ENCODE measurements at places on chromosomes 13 and 19.

- DNase-seq = no peak
These were observed 104.4 kb upstream of the CSNK1A1L start for GRCh38 chr13:37209621-37210580.

DNA sequence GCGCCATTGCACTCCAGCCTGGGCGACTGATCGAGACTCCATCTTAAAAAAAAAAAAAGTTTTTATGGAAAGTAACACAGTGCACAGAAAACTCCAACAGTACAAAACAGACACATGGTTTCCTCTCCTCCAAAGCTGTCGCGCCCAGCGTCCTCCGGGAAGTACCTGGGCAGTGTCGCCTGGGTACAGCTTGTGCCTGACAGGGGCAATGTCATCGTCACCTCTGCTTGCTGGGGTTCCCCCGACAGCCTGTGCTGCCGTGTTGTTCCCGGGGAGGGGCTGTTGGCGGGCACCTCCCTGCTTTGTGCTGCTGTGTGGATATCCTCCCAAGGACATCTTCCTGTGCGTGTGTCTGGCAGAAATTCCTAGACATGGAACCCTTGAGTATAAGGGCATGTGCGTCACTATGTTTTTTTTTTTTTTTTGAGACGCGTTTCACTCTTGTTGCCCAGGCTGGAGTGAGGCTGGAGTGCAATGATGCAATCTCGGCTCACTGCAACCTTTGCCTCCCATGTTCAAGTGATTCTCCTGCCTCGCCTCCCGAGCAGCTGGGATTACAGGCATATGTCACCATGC is 2.4 kb upstream of the F2RL3 start:
- no peak for DNase-seq

- DNase-seq = no peak
These were observed 29.5 kb upstream of the ANKRD10 start for GRCh38 chr13:110944121-110944967.

GRCh38 chr19:58440556-58440955 is 603 bp upstream of the ZNF132 start:
- no peak for DNase-seq

- DNase-seq = no peak
These were observed 453 bp downstream of the ZNF256 start for GRCh38 chr19:57947088-57947418.

GRCh38 chr13:80989241-80989640 is 648.3 kb upstream of the SPRY2 start:
- DNase-seq = no peak

DNA sequence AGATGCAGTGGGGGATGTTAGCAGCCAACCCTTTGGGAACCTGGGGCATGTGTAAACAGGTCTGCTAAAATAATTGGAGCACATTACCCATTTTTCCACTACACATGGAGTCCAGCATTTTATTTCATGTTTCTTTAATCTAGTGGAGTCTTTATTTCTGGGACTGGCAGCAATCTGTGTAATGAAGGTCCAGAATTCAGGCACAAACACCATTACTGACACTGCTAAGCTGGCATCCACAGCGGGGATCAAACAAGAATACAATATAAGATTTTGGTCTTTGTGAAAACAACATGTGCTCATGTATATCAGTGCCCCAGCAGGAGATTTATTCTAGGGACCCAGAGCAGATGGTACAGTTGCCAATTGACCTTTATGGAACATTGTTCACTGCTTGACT is 1587.0 kb upstream of the PRR20A start:
- DNase-seq = no peak

DNA sequence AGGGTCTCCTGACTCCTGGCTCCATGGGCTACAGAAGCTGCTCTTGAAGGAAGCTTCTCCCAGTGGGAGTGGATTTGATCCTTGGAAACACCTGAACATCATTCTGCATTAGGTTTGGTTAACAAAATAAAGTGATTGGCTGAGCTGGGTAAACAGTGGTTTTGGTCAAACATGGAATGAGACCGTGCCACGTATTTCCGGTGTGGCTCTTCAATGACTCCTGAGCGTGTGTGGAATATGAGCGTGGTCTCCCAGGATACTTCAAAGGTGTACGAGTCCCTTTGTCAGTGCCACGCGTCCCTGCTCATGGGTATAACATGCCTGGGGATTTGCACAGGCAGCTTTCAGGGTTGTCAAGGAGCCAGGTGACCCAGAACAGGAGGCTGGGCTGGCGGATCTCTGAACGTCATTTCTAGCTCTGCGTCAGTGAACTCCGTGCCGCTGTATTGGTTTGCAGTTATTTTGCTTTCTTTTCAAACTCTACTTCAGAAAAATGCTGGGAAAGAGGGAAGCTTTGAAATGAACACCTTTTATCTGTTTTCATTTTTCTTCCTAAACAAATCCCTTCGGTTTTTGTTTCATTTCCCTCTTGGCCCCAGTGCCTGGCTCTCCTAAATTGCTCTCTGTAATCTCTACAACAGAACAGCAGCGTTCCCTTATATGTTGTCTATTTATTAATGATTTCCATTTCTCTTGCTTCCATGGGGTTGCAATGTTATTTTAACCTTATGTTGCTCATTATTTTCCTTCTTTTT is 26.3 kb upstream of the GJB6 start:
- no peak for DNase-seq

DNA sequence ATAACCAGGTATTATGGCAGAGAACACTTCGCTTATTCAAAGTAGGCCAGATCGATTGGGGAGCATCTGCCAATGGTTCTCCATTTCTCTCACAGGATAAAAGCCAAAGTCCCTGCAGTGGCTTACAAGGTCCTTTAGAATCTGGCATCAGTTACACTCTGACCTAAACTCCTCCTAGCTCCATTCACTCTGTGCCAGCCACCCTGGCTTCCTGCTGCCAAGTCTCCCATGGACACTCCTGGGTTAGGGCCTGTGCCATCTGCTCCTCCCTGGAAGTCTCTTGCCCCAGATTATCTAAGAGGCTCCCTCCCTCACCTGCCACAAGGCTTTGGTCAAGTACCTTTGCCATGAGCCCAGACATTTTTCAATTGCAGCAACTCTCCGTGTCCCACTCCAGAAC is 649.2 kb downstream of the DACH1 start:
- DNase-seq = no peak

- no peak for DNase-seq
These were observed 195.7 kb upstream of the UBL3 start for GRCh38 chr13:30045916-30046704.

DNA sequence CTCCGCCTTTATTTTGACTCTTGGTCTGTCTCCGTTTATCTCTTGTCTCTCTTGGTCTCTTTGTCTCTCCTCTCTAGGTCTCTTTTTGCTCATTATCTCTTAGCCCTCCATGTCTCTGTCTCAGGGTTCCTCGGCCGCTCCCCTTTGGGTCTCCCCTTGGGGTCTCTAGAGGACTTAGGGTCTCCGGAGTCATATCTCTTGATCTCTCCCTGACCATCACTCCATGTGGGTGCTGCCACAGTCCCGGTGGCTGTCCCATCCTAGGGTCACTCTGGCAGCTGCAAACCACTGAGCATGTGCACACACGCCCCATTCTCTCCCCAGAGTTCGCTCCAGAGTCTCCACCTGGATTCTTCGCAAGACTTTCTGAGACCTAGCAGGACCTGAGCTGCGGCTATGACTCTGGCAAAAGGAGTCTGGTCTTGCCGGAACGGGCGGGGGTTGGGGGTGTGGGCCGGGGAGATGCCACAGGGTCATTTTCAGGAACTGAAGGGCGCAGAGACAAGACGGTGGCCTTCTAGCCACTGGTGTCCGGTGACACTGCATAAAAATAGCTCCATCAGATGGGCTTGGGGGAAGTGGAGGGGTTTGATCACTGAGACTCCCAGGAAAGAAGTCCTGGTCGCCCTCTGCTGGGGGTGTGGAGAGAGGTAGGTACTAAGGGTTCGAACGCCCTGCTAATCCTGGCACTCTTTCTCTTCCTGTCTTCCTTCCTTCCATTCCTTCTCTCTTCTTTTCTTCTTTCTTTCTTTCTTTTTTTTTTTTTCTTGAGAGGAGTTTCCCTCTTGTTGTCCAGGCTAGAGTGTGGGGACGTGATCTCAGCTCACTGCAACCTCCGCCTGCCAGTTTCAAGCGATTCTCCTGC is 1.2 kb upstream of the KCNA7 start:
- DNase-seq = no peak

GRCh38 chr19:53868091-53868891 is 608 bp downstream of the MYADM start:
- no peak for DNase-seq

GRCh38 chr13:72696579-72696978 is 30.9 kb downstream of the MZT1 start:
- no peak for DNase-seq

GRCh38 chr19:15443325-15443724 is 6.4 kb downstream of the WIZ start:
- DNase-seq = no peak

DNA sequence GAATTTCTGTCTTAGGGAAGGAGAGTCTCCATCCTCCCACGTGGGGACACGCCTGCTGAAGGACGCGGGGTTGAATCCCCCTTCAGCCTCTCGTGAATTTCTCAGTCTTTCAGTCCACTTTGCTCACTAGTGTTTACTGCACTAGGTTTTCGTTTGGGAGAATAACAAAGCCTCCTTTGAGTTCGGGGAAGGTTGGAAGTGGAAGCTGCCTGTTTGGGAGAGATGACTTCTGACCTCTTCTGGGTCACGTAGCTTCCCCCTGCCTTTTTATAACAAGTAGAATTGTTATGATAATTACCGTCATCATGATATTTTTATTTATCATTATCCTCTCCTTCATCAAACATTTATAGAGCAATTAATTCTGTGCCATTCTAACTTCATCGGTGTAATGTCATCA is 60.7 kb downstream of the ATP11A start:
- no peak for DNase-seq

DNA sequence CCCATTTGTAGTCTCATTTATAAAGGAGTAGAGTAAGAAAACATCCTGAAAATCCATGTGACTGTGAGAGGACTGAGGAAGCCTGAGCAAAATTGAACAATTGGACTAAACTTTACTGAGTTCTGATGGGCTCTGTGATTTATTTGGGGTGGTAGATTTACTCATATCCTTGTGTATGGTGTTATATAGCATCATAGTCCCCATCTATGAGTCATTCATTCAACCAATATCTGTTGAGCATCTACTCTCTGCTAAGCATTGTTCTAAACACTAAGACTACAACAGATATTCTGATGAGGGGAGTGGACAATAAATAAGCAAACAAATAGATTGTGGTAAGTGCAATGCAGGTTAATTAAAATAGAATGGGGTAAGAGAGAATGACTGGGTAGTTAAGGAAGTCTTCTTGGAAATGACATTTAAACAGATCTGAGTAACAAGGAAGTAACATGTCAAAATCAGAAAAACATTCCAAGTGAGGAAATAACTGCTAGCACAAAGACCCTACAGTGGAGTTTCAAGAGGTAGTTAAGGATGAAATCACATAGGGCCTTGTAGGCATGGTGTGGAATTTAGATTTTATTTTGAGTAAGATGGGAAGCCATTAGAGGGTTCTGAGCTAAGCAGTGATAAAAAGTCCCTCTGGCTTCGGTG is 36.3 kb upstream of the MLNR start:
- no peak for DNase-seq

- no peak for DNase-seq
These were observed 8.7 kb downstream of the TMEM147 start for GRCh38 chr19:35554076-35554475.

DNA sequence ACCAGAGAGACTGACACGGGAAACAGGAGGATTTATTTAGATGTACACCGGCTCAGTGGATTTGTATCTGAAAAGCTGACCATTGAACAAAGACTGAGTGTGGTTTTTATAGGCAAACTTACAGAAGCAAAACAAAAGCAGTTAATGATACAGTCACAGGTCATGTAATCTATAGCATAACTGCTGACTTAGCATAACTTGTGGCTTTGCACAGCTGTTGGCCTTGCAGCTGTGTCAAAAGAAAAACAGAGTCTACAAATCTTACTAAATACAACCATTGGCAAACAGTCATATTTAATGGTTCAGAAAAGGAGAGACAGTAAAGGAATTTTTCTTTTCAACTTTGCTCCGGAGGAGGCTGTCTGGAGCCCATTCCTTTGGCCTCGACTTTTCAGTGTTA is 2.3 kb upstream of the ILF3 start:
- DNase-seq = no peak

- no peak for DNase-seq
These were observed 20.5 kb upstream of the FBXO27 start for GRCh38 chr19:39052846-39053245.

DNA sequence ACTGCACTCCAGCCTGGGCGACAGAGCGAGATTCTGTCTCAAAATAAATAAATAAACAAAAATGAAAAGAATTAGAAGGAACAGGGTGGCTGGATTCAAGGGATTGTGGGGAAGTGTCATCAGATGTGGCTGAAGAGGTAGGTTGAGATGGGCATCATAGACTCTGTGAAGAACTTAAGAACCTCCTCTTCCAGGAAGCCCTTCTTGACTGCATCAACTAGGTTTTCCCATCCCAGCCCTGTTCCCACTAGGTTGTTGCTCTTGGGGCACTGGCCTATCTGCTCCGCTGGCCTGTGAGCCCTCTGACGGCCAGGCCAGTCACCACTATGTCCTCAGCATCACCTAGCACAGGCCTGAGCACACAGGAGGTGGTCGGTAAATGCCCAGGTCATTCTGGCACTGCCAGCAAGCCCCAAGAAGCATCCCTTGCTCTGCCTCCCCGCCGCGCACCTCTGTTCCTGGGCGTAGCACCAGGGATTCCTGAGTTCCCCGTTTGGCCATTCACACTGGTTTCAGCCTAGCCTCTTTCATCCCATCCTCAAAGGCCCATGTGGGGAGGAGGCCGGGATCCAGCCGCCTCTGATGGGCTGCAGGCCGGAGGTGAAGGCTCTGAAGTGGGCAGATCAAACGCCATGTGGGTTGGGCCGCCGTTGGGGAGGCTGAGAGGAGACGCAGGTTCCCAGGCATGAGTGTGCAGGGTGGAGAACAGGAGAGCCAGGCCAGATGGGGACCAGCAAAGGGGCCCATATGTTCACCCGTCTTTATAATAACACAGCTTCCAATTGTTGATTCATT is 27.6 kb upstream of the SLC1A5 start:
- DNase-seq = no peak

GRCh38 chr19:35261356-35262100 is 7.2 kb upstream of the USF2 start:
- DNase-seq = no peak

All from left hindlimb (tissue), 1 donor.